Natural killer cell (primary cell): ENCODE measurements at places on chromosomes 3 and 15. TPM values are rescaled to one million over a fixed set of nuclear protein-coding genes. Genes with fewer than 3 reads are reported as not detected.
A peak's percentile ranks its signal among the peaks of the same experiment; 100 is the strongest.

- no peaks in the 10 kb centered on the region for H3K4me1 ChIP-seq
- H3K36me3 ChIP-seq: no peaks in the 10 kb centered on the region
- DNase-seq: no peak
These were observed 36.6 kb downstream of the LNP1 start for GRCh38 chr3:100437721-100438622.

GRCh38 chr3:18937574-18937973 lies 210.7 kb upstream of the KCNH8 start:
- H3K4me1 ChIP-seq: no peaks in the 10 kb centered on the region
- H3K4me3 ChIP-seq: no peak overlapping the region
- no peaks in the 10 kb centered on the region for H3K36me3 ChIP-seq
- no peak overlapping the region for H3K27ac ChIP-seq

DNA sequence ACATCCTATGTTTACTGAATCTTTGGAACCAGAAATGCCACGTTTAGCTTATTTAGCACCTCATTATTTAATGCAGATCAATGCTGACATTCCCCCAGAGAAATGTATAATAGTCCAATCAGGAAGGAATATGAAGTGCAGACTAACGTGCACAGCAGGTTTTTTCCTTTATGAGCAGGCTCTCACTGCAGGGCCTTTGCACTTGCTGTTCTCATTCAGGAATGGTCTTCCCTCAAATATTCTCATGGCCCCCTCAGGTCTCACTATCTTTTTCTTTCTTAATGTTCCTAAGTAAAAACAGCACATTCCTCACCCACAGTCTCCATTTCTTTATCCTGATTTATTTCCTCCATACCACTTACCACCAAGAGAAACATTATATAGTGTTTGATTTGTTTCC lies 174.6 kb downstream of the FOXP1 start:
- H3K27me3 ChIP-seq: no peaks in the 10 kb centered on the region
- H3K36me3 ChIP-seq: no peaks in the 10 kb centered on the region
- no peaks in the 10 kb centered on the region for H3K4me1 ChIP-seq

DNA sequence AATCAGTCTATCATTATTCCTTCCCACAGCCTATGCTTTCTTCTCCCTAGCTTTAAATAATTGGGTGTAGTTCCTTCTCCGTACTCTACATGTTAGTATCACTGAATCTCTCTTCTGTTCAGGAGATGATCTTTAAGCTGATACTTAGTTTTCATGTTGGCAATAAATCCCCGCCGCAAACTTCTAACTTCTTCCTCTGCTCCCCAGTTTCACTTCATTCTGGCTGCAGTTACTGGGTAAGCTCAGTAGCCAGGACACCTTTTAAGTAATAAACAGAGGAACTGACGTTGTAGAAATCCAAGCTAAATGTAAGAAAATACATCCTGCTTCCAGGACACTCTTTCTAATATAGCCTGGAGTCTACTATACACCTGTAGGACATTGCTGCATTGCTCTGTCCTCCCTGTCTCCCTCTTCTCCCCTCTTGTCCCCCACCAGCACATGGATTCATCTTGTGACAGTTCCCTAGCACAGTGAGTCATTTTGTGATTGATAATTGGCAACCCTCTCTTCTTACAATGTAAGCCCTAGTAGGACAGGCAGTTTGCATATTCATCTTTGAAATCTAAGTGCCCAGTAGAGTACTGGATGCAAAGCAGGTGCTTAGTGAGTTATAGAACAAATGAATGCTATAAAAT lies 598.2 kb downstream of the UNC13C start:
- no peak overlapping the region for H3K27ac ChIP-seq
- no peak overlapping the region for H3K4me3 ChIP-seq
- no peak for DNase-seq
- no peaks in the 10 kb centered on the region for H3K4me1 ChIP-seq
- no peaks in the 10 kb centered on the region for H3K27me3 ChIP-seq

DNA sequence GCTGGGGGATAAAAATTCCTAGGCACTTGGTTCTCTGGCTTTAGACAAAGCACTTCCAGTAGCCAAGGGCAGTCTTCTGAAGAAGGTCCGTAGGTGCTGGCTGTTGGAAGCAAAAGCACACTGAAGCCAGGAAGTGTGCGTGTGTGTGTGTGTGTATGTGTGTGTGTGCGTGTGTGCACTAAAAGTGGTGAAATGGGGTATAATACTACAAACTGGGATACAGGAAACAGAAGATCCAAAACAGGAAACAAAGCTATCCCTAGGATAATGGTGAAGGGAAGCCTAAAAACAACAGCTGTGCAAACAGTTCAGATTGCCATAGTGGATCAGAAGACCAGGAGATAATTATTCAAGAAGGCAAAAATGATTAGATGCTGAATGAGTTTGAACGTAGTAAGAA lies 103.4 kb downstream of the IL20RB start:
- H3K27me3 ChIP-seq: no peaks in the 10 kb centered on the region
- H3K4me3 ChIP-seq: no peak overlapping the region
- no peak for DNase-seq
- H3K4me1 ChIP-seq: no peaks in the 10 kb centered on the region
- H3K36me3 ChIP-seq: no peaks in the 10 kb centered on the region
- no peak overlapping the region for H3K27ac ChIP-seq

GRCh38 chr3:132709761-132710160 lies 12.4 kb downstream of the NPHP3 start:
- H3K27ac ChIP-seq: no peak overlapping the region
- H3K36me3 ChIP-seq: peaks cover 33% of the 10 kb centered on the region
- DNase-seq: no peak
- H3K27me3 ChIP-seq: no peaks in the 10 kb centered on the region
- no peaks in the 10 kb centered on the region for H3K4me1 ChIP-seq

GRCh38 chr3:17183951-17184550 lies 299.3 kb downstream of the PLCL2 start:
- H3K36me3 ChIP-seq: no peaks in the 10 kb centered on the region
- H3K4me3 ChIP-seq: no peak overlapping the region
- no peaks in the 10 kb centered on the region for H3K27me3 ChIP-seq
- DNase-seq: no peak

GRCh38 chr15:67820992-67821783 lies 4.1 kb upstream of the SKOR1 start:
- H3K36me3 ChIP-seq: no peaks in the 10 kb centered on the region
- no peak overlapping the region for H3K27ac ChIP-seq
- DNase-seq: peak; percentile 59
- no peak overlapping the region for H3K4me3 ChIP-seq

GRCh38 chr3:48157950-48158376 lies 30.3 kb downstream of the CDC25A start:
- no peaks in the 10 kb centered on the region for H3K4me1 ChIP-seq
- H3K27me3 ChIP-seq: no peaks in the 10 kb centered on the region
- no peaks in the 10 kb centered on the region for H3K36me3 ChIP-seq
- no peak overlapping the region for H3K4me3 ChIP-seq
- no peak overlapping the region for H3K27ac ChIP-seq
- DNase-seq: peak; percentile 36

GRCh38 chr3:151789853-151790463 lies 24.0 kb upstream of the AADAC start:
- H3K36me3 ChIP-seq: no peaks in the 10 kb centered on the region
- H3K27ac ChIP-seq: no peak overlapping the region
- no peaks in the 10 kb centered on the region for H3K4me1 ChIP-seq

GRCh38 chr3:1910322-1910721 lies 188.3 kb upstream of the CNTN4 start:
- no peak overlapping the region for H3K4me3 ChIP-seq
- H3K4me1 ChIP-seq: no peaks in the 10 kb centered on the region
- no peaks in the 10 kb centered on the region for H3K27me3 ChIP-seq
- H3K27ac ChIP-seq: no peak overlapping the region

DNA sequence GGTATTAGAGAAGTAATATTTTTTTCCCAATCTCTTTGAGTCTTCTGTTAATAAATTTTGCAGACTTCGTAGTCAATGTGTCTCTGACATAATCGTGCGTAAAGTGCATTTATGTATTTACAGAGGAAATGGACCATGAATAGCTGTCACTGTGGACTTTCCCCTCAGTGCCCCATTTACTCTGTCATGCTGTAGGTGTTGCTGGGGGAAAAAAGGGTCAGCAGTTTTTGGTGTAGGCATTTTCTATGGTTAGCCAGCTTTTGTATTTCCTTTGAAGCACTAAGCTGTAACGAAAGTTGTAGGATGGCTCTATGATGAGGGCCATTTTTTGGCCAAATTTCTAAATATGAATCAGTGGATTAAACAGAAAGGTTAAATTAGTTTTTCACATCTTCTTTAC lies 598.4 kb downstream of the FGF12 start:
- no peaks in the 10 kb centered on the region for H3K27me3 ChIP-seq
- H3K4me3 ChIP-seq: no peak overlapping the region
- H3K4me1 ChIP-seq: no peaks in the 10 kb centered on the region
- no peaks in the 10 kb centered on the region for H3K36me3 ChIP-seq
- no peak for DNase-seq

- no peaks in the 10 kb centered on the region for H3K4me1 ChIP-seq
- no peaks in the 10 kb centered on the region for H3K36me3 ChIP-seq
- DNase-seq: no peak
- no peak overlapping the region for H3K27ac ChIP-seq
- H3K4me3 ChIP-seq: no peak overlapping the region
These were observed 610.7 kb upstream of the GRM7 start for GRCh38 chr3:6250167-6250566.

DNA sequence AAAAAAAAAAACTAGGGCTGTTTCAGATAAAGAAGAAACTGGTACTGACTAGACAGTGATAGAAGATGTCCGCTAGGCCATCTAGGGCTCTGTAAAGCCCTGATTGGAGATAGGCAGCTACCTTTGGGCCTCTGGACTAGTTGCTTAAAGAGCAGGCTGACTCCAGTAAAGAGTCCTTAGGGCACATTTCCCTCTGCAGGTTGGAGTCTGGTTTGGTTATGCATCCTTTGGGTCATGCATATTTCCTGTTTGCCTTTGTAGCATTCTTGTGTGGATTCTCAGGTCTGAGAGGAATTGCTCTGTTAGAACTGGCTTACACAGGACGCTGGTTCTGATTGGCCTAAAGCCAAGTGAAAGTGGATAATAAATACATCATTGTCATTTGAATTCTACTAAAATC lies 165.5 kb upstream of the LRRN1 start:
- no peaks in the 10 kb centered on the region for H3K4me1 ChIP-seq
- H3K27me3 ChIP-seq: no peaks in the 10 kb centered on the region
- H3K4me3 ChIP-seq: no peak overlapping the region
- no peak overlapping the region for H3K27ac ChIP-seq
- no peaks in the 10 kb centered on the region for H3K36me3 ChIP-seq

GRCh38 chr3:56782906-56783305 lies 18.8 kb downstream of the ARHGEF3 start:
- H3K4me1 ChIP-seq: peaks cover 87% of the 10 kb centered on the region
- peak overlapping the region; percentile 86 for H3K27ac ChIP-seq
- DNase-seq: peak; percentile 52
- H3K4me3 ChIP-seq: no peak overlapping the region
- H3K27me3 ChIP-seq: no peaks in the 10 kb centered on the region
- H3K36me3 ChIP-seq: peaks cover 8% of the 10 kb centered on the region

DNA sequence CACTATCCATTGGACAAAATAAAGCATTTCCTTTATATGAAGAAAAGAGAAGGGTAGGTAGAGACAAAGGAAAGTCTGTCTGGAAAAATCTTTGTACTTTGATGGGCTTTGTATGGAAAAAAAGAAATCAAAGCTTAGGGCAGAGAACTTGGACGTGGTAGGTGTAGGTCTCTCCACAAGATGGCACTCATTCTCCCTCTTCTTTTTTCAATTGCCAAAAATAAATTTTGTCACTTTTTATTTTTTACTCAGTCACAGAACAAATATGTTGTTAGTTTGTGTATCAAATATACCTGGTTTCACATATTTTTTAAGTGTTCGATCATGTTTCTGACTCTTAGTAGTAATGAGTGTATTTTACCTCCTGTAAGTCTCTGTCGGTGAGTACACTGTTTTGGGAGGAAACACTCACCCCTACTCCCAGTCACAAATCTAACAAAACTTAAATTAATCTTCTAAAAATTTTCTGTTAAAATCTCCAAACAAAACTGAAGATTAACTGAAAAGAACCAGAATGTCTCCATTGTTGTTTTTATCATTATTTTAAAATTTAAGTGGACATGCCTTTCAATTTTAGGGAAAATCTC lies 415.8 kb upstream of the GOLIM4 start:
- no peaks in the 10 kb centered on the region for H3K27me3 ChIP-seq
- no peaks in the 10 kb centered on the region for H3K36me3 ChIP-seq
- no peaks in the 10 kb centered on the region for H3K4me1 ChIP-seq
- no peak overlapping the region for H3K4me3 ChIP-seq

DNA sequence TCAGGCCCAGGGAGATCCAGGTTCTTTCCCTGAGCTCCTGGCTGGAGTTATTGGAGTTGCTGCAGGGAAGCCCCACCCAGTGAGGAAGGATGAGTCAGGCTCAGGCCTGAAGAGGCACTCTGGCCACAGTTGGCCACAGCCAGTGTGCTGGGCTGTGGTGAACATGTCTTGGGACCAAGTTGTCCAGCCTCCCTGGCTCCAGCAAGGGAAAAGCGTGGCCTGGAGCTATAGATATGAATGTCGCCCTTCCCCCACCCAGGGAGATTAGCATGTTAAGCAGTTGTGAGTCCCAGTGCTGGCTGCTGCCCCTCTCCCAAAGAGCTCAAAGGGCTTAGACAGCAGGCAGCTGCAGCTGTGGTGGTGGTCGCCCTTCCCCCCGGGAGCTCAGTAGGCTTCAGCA lies 963.2 kb downstream of the ROBO2 start:
- no peak overlapping the region for H3K4me3 ChIP-seq
- no peak for DNase-seq
- no peaks in the 10 kb centered on the region for H3K4me1 ChIP-seq
- no peaks in the 10 kb centered on the region for H3K36me3 ChIP-seq
- H3K27me3 ChIP-seq: no peaks in the 10 kb centered on the region

GRCh38 chr3:149826636-149827035 lies 13.6 kb downstream of the RNF13 start:
- no peak overlapping the region for H3K4me3 ChIP-seq
- no peaks in the 10 kb centered on the region for H3K4me1 ChIP-seq
- H3K27me3 ChIP-seq: no peaks in the 10 kb centered on the region
- no peaks in the 10 kb centered on the region for H3K36me3 ChIP-seq

DNA sequence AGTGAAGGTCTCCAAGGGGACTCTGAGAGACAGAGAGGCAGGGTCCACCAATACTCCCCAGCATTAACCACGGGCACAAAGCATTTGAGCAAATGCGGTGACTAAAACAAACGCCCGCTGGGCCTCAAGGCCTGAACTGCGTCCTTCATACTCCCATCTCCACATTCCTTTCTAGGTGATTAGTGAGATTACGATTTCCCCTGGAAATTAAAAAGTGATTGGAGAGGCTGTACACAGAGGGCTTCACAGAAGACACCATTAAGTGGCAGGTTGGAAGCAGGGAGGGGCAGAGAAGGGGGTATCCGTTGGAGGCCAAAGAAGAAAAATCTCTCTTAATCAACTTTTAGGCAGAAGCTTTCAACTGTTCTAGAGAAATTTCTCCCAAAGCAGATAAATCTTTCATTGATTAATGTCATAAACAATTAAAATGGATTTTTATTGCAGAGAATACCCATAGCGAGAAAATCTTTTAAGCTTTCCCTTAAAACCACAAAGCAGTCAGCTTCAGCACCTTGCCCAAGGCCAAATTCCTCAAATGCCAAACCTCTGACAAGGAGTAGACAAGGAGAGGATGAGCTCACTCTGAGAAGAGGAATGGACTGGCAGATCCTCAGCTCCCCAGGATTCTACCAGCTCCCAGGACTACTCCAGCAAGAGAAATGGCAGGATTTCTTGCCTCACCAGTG lies 38.2 kb downstream of the MB21D2 start:
- no peaks in the 10 kb centered on the region for H3K27me3 ChIP-seq
- no peak for DNase-seq
- no peak overlapping the region for H3K4me3 ChIP-seq

Gene HES1
- total RNA-seq: 4.4 TPM

Gene EPHB3
- total RNA-seq: not detected

Gene ZIC4
- total RNA-seq: not detected

Gene FBXW12
- total RNA-seq: not detected

Gene CXCR6
- total RNA-seq: 1.7 TPM

Gene SCAPER
- 51.8 TPM for total RNA-seq

Gene STOML1
- total RNA-seq: 5.6 TPM

Gene MORC1
- not detected for total RNA-seq

Gene RLBP1
- not detected for total RNA-seq

Gene CHRM5
- not detected for total RNA-seq

Gene ADGRG7
- total RNA-seq: not detected

Gene TM2D3
- 76.4 TPM for total RNA-seq

Gene ABHD17C
- total RNA-seq: 2.4 TPM
